Mesenchymal stem cell (in vitro differentiated cells and primary cell): ENCODE measurements at places on chromosomes 6 and 20.

GRCh38 chr6:111765763-111766162 is 107.5 kb downstream of the FYN start:
- H3K4me1 ChIP-seq: peaks cover 13% of the 10 kb centered on the region
- H3K36me3 ChIP-seq: peaks cover 13% of the 10 kb centered on the region
- H3K4me3 ChIP-seq: no peak overlapping the region
- H3K27me3 ChIP-seq: no peaks in the 10 kb centered on the region

GRCh38 chr6:27279513-27280063 is 32.1 kb downstream of the PRSS16 start:
- H3K4me3 ChIP-seq: peak overlapping the region; percentile 78
- H3K36me3 ChIP-seq: no peaks in the 10 kb centered on the region
- H3K27ac ChIP-seq: no peak overlapping the region
- H3K4me1 ChIP-seq: peaks cover 7% of the 10 kb centered on the region
- DNase-seq: no peak

DNA sequence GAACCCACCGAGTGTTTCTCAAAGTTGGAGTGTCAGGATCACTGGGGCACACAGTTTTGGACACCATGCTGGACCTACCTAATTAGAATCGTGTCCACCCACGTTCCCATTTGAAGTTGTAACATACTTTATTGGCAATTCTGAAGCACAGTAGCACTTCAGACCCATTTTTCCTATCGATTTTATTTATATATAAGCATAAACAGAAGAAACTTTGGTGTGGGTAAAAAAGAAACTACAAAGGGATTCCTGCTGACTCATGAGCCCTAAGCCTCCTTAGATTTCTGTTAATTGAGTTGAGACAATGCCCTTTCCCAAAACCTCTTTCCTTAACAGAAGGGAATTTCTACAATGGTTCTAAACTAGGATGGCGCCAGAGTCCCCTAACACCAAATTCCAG is 398.0 kb downstream of the CDKAL1 start:
- H3K4me3 ChIP-seq: no peak overlapping the region
- DNase-seq: no peak
- no peak overlapping the region for H3K27ac ChIP-seq
- no peaks in the 10 kb centered on the region for H3K27me3 ChIP-seq
- H3K36me3 ChIP-seq: no peaks in the 10 kb centered on the region
- H3K4me1 ChIP-seq: no peaks in the 10 kb centered on the region

DNA sequence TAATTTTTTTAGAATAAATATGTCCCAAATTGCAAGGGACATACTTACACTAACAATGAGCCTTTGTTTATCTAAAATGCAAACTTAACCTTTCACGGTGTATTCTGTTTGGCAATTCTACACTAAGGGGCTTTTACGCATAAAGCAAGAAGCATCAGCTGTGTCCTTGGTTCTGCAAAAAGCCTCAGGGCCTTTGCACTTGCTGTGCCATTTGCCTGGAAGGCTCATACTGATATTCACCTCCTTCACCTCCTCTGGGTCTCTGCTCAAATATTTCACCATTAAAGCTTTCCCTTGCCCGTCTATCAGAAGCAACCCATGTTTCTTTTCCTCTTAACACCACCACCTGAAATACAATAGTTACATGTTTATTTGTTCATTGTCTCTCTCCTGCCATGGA is 8.9 kb upstream of the BMP7 start:
- no peak for DNase-seq
- H3K36me3 ChIP-seq: no peaks in the 10 kb centered on the region
- H3K4me1 ChIP-seq: no peaks in the 10 kb centered on the region
- peaks cover 62% of the 10 kb centered on the region for H3K27me3 ChIP-seq
- H3K27ac ChIP-seq: no peak overlapping the region

DNA sequence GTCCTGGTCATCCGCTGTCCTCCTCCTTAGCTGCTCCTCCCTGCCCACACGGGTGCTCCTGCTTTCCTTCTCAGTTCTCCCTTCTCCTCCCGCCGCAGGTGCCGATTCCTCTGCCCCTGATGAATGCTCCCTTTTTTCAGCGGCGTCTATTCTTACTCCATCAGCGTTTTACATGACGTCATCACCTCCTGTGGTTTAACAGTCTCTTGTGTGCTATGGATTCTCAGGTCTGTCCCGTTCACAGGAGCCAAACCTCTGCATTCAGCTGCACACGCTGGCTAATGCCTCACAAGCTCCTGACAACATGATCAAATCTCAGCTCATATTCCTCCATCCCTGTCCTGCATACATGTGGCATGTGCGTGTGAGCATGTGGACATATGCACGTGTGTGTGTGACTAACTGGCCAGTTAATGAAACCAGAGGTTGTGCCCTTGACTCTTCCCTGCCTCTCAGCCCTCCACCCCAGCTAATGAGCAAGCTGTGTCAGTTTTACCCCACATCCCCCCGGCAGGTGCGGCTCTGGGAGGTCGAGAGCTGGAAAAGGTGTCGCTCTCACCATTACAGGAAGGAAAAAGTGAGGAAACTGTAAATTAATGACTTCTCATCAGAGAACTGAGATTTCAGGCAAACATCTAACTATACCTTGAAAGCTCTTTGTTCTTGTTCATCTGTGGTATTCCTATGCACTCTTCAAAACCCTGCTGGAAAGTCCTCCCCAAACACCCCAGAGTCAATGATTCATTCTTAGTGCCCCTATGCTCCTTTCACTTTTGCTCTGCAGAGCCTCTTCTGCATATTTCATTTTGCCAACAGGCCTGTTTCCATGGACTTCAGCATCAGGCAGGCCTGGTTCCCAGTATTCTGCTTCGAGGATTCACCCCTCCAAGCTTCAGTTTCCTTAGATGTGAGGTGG is 163.1 kb downstream of the TTLL2 start:
- H3K27me3 ChIP-seq: peaks cover 8% of the 10 kb centered on the region
- H3K4me3 ChIP-seq: no peak overlapping the region
- no peak overlapping the region for H3K27ac ChIP-seq
- no peak for DNase-seq
- peaks cover 1% of the 10 kb centered on the region for H3K4me1 ChIP-seq
- no peaks in the 10 kb centered on the region for H3K36me3 ChIP-seq

DNA sequence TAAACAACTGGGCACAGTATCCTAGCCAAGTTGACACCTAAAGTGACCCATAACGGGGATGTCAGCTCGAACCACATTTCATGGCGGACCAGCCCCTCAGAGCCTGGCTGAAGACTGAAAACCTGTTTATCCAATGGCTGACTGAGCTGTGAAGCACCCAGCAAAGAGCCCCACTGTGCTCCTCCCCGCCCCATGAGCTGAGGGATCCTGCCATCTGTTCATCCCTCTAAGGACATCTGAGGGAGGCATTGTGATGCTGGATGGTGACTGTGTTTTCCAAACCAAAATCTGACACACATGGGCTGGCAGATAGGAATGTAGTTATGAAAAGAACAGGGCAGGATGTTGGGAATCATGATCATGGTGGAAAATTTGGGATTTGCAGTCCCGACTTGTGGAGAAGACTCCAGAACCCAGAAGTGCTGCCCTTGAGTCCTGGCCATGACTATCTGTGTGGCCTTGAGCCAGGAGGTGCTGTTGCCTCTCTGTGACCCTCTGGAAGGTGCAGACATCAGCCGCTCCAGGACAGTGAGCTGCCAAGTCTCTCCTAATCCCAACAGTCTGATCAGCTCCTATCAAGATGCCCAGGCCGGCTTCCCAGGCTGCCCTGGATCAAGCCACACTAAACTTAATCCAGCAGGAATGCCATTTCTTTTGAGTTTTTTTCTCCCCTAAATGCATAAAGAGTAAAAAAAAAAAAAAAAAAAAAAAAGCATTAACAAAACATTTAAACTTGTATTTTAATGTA is 5.7 kb downstream of the EDN3 start:
- no peaks in the 10 kb centered on the region for H3K4me1 ChIP-seq
- H3K4me3 ChIP-seq: no peak overlapping the region
- no peak for DNase-seq
- H3K36me3 ChIP-seq: no peaks in the 10 kb centered on the region
- H3K27ac ChIP-seq: no peak overlapping the region

GRCh38 chr6:42572523-42572922 is 8.7 kb downstream of the UBR2 start:
- peaks cover 37% of the 10 kb centered on the region for H3K36me3 ChIP-seq
- H3K4me3 ChIP-seq: no peak overlapping the region
- no peak for DNase-seq
- H3K4me1 ChIP-seq: no peaks in the 10 kb centered on the region

GRCh38 chr20:13149371-13150105 is 71.5 kb upstream of the ISM1 start:
- no peak for DNase-seq
- H3K4me3 ChIP-seq: no peak overlapping the region
- no peaks in the 10 kb centered on the region for H3K27me3 ChIP-seq
- peaks cover 8% of the 10 kb centered on the region for H3K36me3 ChIP-seq

DNA sequence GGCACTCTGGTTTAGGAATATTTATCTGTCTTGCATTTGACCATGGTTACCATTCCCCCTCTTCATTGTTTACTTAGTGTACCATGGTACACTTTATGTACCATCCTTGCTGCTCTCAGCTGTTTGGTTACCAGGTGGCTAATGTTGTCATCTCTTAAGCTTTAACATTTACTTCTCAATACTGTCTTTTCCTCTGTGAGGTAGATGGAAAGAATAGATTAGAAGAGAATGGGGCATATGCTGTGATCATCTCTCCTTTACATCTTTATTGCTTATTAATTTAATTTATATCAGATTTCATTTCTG is 109.2 kb downstream of the NCOA3 start:
- H3K27me3 ChIP-seq: no peaks in the 10 kb centered on the region
- no peak overlapping the region for H3K4me3 ChIP-seq
- peaks cover 2% of the 10 kb centered on the region for H3K36me3 ChIP-seq
- no peak overlapping the region for H3K27ac ChIP-seq
- H3K4me1 ChIP-seq: peaks cover 4% of the 10 kb centered on the region
- no peak for DNase-seq

GRCh38 chr20:6081236-6081635 is 27.4 kb upstream of the LRRN4 start:
- H3K4me3 ChIP-seq: no peak overlapping the region
- H3K36me3 ChIP-seq: peaks cover 73% of the 10 kb centered on the region
- no peaks in the 10 kb centered on the region for H3K27me3 ChIP-seq
- DNase-seq: peak; percentile 8
- H3K4me1 ChIP-seq: peaks cover 2% of the 10 kb centered on the region
- H3K27ac ChIP-seq: no peak overlapping the region

GRCh38 chr6:127606131-127606562 is 29.2 kb downstream of the C6orf58 start:
- H3K4me1 ChIP-seq: peaks cover 3% of the 10 kb centered on the region
- no peak overlapping the region for H3K4me3 ChIP-seq
- H3K36me3 ChIP-seq: no peaks in the 10 kb centered on the region
- DNase-seq: peak; percentile 52
- no peaks in the 10 kb centered on the region for H3K27me3 ChIP-seq
- H3K27ac ChIP-seq: no peak overlapping the region

GRCh38 chr6:138231381-138231886 is 13.1 kb upstream of the PBOV1 start:
- no peaks in the 10 kb centered on the region for H3K36me3 ChIP-seq
- no peaks in the 10 kb centered on the region for H3K27me3 ChIP-seq
- no peaks in the 10 kb centered on the region for H3K4me1 ChIP-seq
- H3K4me3 ChIP-seq: no peak overlapping the region
